8988T (cell line): ENCODE measurements at places on chromosomes 4 and X.
A peak's percentile ranks its signal among the peaks of the same experiment; 100 is the strongest.

DNA sequence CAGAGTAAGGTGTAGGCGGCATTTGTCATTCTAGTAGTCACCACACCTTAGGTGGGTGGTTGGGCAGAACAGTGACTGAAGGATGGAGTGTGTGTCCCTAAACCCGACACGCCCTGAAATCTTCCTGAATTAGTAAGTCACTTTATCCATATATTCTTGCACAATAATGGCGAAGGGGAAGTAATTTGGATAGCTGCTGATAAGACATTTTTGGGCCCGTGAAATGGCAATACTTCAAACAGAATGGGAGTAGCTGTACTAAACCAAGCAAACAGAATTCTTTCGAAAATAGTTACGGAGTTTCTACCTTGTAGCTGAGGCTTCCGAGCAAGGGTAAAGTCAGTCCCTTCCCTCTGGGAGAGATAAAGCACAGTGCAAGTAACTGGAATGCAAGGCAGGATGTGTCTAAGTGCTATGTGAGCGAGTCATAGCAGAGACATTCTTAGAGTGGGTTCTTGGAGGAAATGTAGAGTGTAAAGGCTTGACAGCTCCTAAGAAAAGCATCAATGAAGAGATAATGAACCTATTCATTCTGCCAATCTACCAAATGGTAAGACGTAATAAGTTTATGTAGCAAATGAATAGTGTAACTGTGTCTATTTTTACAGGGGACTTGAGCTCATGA is 72.8 kb downstream of the CLCN5 start:
- peak; percentile 20 for DNase-seq

DNA sequence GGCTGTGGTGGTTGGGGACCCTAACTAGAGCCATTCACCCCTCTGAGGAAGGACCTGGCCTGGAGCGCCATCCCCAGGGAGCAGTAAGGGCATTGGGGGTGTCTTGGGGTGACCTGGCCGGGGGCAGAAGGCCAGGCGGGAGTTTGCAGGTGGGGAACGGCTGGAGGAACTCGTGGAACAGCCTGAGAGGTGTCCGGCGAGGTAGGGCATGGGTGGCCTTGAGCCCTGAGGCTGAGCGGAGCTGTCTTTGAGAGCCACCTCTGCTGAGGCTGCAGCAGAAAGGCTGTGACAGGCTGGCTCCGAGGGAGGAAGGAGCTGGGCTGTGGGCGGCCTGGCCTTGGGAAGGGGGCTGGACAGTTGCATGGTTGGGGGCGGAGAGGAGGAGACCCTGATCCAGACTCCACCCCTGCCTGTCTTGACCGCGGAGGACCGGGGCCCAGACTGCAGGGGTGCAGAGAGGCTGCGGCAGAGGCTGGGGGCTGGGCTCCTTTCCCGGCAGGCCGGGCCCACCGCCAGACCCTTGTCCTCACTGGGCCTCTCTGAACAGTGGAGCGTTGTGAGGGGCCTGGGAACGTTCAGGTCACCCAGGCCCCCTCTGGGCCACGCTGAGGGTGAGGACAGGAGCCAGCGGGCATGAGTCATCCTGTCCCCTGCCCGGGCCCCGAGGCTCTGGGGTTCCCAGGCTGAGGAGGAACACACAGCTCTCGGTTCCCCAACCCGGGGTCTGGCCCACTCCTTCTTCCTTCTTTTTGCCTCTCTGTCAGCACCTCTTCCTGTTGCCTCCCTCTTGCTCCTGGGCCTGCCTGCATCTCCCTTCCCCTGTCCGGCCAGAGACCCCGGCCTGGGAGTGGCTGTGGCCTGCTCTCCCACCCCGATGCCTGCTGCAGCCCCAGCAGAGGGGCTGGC is 8.1 kb downstream of the SH3BP2 start:
- no peak for DNase-seq

DNA sequence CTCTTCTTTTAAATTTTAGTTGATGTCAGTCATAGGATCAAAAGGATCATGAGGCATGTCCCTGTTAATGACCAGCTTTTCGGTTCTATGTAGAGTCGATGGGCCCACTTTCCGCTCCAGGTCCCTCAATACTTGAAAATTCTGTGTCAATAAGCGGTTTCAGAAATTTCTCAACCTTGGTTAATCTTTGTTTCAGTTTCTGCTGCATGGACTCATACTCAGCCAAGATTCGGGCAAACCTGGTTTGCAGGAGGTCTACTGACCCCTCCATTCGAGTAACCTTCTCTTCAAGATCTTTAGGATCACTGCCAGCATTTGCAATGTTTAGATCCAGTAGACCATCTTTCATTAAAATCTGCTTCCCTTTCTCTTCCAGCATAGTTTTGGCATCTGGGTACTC is 22.0 kb upstream of the NFXL1 start:
- DNase-seq, result no peak

- no peak for DNase-seq
These were observed 78.9 kb upstream of the GUCY1A1 start for GRCh38 chr4:155587766-155588165.

DNA sequence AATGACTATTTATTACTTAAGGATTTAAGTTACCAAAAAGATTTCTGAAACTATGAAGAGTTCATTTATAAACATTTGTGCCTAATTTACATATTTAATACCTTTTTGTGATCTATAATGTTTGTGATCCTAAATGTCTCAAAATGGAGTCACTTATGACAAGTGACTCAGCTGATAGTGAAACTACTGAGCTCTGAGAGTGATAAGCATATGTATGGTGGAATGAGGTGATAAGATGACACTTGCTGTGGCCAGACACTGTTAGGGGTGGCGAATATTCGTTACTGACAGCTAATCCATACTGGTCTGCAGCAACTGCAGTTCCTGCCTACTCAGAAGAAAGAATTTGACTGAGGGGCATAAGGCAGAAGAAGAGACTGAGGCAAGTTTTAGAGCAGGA is 5.5 kb upstream of the NXF3 start:
- DNase-seq, result no peak

GRCh38 chr4:183971929-183972490 is 66.9 kb downstream of the STOX2 start:
- no peak for DNase-seq

GRCh38 chr4:163693211-163693610 is 198.7 kb downstream of the TMA16 start:
- no peak for DNase-seq

DNA sequence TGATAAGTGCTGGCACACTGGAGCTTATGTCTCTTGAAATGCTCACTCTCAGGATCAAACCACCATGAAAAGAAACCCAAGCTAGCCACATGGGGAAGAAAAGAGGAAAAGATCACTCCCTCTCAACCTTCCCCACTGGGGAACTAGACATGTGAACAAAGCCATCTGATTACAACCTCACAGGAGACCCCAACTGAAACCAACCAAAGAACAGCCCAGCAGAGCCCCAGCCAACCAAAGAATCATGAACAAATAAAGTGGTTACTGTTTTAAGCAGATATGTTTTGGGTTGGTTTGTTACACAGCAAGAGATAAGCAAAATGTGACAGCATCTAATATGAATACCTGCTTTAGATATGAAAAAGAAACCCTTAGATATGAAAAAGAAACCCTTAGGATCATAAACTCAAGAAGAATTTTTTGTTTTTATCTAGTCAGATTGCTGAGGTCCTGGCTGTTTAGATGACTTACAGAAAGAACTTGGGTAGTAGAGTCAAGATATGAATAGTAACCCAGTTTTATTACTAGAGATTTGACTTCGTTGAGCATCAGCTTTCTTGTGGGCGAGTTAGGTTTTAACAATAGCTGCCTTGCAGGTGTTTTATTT is 23.7 kb upstream of the TLR7 start:
- no peak for DNase-seq

- DNase-seq, result peak; percentile 39
These were observed 480 bp downstream of the USP46 start for GRCh38 chr4:52658641-52659000.

DNA sequence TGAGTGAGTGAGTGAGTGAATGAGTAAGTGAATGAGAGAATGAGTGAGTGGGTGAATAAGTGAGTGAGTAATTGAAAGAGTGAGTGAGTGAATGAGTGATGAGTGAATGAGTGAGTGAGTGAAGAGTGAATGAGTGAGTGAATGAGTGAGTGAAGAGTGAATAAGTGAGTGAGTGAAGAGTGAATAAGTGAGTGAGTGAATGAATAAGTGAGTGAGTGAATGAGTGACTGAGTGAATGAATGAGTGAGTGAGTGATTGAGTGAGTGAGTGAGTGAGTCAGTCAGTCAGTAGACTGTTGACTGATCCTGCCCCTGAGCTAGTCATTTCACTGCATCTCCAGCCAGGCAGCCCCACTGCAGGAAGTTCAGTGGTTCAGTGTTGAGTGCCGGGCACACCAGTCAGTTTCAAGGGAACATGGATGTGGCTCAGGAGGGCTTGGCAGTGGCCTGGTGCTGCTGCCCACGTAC is 228.4 kb upstream of the PSAPL1 start:
- no peak for DNase-seq

DNA sequence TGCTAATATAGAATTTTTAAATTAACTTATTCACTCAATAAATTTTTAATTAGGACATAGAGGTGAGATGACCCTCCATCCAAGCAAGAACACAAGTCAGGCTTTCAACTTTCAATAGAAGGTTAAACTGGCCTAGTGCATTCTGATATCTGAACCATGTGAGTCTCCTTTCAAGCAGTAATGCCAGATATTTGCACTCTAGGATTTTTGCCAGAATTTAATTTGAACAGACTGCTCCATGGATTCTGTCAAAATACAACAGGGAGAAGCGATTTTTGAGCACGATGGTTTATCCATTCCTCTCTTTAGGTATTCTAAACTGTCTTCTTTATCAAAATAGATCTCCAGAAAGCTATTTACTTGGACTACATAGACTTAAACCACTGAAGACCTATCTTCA is 72.0 kb upstream of the DCLK2 start:
- no peak for DNase-seq

GRCh38 chr4:184891816-184892397 is 66.1 kb upstream of the ACSL1 start:
- DNase-seq, result no peak

DNA sequence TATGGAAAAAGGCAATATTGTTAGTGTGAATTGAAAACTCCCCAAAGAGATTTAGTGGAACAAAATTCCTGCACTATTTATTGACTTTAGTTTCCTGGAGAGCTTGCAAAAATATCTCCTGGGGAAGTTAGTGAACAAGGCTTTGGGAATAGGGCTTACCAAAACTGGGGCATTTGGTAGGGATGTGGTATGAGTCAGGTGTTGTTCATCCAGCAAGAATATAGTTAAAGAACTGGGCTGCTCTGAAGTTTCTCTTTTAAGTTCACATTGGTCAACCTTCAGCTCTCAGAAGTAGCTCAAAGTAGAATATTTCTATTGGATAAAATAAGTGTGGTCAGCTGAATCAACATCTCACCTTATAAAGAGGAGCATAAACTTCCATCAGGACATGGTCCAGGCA is 185.0 kb downstream of the CPE start:
- DNase-seq, result no peak

DNA sequence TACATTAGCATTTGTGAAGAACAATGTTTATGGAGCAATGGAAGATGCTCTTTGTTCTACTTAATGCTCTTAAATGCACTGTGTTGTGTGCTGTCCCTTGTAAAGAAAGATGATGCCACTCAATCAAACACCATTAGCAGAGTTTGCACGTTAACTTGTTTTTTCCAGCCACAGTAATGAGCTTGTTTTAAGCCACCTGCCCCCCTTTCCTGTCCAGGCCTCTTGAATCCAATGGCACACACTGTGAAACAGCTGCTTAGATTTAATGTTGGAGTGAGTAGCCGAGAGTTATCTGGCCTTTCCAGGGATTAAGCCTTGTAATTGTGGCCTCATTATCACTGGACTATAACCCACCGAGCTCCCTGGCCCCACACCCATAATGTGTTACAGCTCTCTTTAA is 86.0 kb downstream of the PAK3 start:
- DNase-seq, result no peak

DNA sequence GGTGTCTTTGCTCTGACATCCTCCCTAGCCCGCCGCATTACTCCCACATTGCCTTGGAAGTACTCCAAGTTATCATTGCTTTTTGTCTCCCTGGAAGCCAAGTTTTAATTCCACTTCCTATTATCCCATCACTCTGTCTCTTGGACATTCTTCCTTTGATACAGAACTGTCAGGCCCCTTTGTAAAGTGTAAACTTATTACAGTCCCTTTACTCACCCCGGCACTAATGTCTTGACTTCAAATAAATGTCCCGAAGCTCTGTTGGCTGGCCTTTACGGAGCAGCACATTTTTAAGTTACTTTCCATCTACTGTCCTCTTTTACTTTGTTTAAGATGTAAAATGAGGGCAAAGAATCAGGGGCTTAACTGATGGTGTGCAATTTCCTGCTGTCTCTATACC is 223.5 kb upstream of the IGFBP7 start:
- no peak for DNase-seq

DNA sequence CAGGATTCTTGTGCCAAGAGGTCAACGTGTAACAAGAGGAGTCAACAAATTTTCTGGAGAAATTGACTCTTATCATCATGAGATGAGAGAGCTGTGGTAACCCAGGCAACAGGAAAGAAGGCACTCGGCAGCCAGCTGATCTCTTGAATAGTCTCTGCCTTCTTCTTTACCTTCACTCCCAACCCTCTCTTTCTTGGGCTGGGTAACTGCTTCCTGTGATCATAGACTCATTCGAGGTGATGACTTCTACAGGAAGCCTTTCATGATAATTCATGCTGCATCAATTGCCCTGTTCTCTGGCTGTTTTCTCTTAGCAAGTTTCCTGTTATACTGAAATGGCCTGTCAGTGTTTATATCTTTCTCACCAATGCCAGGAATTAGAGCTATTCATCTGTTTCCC is 70.8 kb upstream of the FSTL5 start:
- no peak for DNase-seq

GRCh38 chrX:84865113-84865512 is 138.6 kb upstream of the APOOL start:
- DNase-seq, result no peak

- DNase-seq, result no peak
These were observed 139.1 kb downstream of the VEGFC start for GRCh38 chr4:176653401-176654220.

GRCh38 chrX:123869488-123869887 is 9.6 kb downstream of the XIAP start:
- DNase-seq, result no peak

DNA sequence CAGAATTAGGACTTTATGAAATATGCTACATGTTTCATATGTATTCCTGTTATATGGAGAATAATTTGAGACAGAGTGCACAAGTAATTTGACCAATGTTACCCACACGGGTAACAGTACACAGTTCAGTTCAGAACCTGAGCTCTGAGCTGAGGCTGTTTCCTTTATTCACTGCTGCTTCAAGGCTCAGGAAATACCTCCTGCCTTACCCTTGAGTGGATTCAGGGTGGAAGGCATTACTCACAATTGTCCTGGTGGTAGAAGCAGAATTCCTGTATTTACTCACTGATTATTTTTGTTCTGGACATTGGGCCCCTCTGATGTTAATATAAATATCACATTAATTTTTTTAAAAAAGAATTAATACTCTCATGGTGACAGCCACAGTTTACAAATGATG is 73.5 kb upstream of the CAMK2D start:
- no peak for DNase-seq

- DNase-seq, result no peak
These were observed 477.6 kb upstream of the INTU start for GRCh38 chr4:127155116-127155515.

DNA sequence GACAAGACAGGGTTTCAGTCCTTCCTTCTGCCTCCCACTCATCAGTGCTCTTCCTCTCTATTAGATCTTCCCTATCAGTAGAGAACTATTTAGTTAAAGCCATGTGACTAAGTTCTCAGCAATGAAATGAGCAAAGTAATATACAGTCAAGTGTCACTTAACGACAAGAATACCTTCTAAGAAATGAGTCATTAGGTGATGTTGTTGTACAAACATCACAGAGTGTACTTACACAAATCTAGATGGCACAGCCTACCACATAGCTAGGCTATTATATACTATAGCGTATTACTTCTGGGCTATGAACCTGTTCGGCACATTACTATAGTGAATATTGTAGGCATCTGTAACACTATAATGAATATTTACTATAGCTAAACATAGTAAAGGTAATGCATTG is 71.3 kb downstream of the POU4F2 start:
- DNase-seq, result no peak
